ENCODE measurements at places on chromosomes 12 and 14.

DNA sequence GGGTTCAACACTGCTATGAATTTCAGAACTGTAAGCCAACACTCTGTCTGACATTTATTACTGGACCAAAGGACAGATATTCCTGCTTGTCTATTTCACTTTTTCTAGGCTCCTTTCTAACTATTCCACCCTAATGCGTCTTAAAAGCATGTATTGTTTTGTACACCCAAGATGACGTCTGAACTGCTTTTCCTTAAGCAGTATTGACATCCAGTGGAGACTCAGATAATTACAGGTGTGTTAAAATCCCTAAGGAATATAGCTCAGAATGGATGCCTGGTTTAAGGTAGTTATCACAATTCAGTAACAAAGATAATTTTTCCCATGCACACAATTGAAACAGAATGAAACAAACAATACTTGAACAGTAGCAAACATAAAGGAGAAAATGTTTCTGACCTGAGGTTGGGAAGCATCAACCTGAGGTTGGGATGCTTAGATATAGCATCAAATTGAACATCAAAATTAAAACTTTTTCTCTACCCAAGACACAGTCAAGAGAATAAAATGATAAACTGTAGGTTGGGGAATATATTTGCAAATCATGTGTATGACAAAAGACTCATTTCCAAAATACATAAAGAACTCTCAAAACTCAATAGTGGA lies 93.7 kb upstream of the PTPRR start:
- no peak for DNase-seq

GRCh38 chr12:459430-460258 lies at the start of gene B4GALNT3:
Gene B4GALNT3 (plus strand): TSS chr12:459939. CDS start chr12:460377, 438 bp downstream.
- peak; percentile 74 for DNase-seq

DNA sequence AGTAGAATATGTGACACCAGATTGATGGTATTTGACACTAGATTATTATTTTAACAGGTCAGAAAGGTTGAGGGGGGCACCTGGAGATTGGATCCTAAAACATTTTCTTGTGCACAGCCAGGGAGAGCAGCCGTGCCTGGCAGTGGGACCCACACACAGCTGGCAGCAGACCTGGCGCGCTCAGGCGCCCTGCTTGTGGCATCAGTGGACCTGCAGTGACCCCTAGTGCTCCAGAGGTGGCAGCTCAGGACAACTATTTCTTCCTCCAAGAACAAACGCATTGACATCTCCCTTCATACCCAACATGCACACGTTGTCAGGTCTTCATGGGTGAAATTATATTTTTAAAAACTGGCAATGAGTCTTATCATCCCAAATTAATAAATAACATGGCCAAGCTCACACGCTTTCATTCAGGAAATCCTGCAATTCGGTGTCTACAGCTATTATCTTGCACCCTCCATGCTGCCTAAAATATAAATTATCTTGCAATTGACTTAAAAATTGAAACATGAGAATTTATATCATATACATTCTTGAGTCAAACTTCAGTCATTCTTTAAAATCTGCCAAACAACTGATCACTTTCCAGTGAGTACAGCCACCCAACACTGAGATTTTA lies 7.7 kb upstream of the TMEM132D start:
- DNase-seq = peak; percentile 49

DNA sequence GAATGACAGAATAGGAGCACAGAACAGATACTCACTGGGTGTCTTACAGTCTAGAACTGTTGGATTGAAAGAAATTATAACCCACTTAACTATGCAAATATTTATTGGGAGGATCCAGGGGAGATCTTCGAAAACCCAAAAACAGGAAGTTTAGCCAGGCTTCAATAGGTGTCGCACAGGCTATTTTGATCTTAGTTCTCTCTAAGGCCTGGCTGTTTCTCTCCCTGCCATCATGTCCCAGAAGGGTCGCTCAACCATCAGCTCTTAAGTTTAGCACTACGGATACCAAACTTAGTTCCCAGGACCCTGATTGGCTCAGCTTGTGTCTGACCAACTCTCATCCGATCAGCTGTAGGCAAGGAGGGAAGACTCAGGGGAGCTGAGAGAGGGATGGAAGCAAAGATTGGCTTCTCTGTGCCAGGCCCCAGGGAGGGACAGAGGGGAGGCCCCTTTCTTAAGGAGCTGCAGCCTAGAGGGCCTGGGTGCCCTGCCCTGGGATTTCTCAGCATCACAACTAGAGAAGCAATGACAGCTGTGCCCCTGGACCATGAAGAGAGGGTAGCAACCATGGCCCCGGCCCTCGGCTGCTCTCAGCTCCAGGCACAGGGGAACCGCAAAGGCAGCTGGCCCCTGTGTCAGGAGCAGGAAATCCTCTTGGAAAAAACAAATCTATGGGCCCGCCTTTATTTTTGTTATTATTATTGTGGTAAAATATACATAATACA lies 13.5 kb downstream of the PHETA1 start:
- no peak for DNase-seq

DNA sequence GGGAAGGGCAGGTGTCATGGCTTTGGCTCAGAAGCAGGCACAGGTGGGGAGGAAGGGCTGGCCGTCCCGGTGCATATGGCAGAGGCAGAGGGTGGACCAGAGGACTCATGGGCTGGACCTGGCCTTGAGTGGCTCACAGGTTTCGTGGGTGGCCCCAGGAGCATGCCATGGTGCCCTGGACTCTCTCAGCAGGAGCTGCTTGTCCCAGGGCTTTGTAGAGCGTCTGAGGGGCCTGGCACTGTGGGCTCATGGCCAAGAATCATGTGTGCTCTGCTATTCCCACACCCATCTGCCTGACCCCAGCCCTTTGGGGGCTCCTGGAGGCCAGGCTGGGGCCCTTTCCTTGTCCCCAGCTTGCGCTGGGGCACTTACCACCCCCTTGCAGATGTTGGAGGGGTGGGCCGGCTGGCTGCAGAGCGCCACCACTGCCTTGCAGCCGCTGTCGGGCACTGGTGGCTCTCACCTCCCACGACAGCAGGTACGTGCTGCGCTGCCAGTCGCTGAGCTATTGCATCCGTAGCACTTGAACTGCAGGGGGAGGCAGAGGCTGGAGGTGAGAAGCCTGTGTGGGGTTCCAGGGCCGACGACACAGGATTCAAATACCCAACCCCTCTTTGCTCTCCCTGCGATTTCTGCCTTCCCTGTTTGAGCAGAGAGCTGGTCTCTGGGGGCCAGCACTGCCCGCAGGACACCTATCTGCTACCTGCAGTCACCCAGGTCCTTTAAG lies 187.4 kb upstream of the PRMT8 start:
- no peak for DNase-seq

- no peak for DNase-seq
Observed at GRCh38 chr12:43208221-43208620, 343.8 kb downstream of the ADAMTS20 start.

GRCh38 chr12:56300644-56301464 lies 724 bp upstream of the CS start:
- no peak for DNase-seq

GRCh38 chr14:102593061-102593824 lies 794 bp downstream of the RCOR1 start:
- peak; percentile 47 for DNase-seq

GRCh38 chr14:77825895-77826519 lies 26.1 kb downstream of the ADCK1 start:
- DNase-seq = no peak

DNA sequence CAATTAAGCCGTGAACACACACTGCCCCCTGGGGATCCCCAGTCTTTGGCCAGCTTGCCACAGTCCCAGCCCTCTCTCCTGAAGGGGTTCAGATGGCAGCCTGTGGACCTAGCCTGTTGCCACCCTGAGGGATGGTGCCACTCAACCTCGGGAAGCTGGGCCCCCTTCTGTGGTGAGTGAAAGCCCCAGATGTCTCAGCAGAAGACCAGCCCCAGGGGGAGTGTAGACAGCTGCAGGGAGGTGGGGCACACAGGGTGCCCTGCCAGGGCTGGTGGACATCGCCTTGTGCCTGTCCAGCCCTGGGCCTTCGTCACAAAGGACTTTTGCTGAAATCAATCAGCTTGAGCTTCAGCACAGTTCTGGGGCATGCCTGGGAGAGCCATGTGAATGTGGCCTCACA lies 32.4 kb downstream of the C14orf132 start:
- DNase-seq = no peak

DNA sequence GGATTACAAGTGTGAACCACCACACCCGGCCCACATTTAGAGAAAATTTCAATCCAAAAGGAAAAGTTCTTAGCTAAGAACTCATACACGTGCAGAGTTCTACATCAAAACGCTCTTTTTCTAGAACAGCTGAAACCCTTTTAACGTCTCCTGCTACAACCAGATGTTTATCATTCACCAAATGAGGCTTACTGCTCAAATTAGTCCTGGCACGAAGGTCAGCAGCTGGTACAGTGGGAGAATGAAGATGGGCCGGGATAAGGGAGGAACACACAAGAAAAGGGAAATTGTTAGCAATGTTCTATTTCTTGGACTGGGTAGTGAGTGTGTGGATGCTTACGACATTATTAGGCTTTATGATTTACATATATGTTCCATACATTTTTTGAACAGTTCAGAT lies 37.2 kb downstream of the PRKAB1 start:
- DNase-seq = no peak
